ENCODE measurements at places on chromosomes 11 and 22. TPM values are rescaled to one million over a fixed set of nuclear protein-coding genes. Genes with fewer than 3 reads are reported as not detected.

The MS4A15 gene
- total RNA-seq = not detected

The MOV10L1 gene
- 14.8 TPM for total RNA-seq

The OR52H1 gene
- 0.30 TPM for total RNA-seq

The OSBPL5 gene
- total RNA-seq = 26.4 TPM

The TUBA8 gene
- total RNA-seq = not detected

The HPX gene
- 0.30 TPM for total RNA-seq

The TMEM179B gene
- total RNA-seq = 42.5 TPM

The ARL14EP gene
- 31.2 TPM for total RNA-seq

The FAM89B gene
- 27.3 TPM for total RNA-seq

The PPP6R2 gene
- total RNA-seq = 60.3 TPM

The PHOX2A gene
- total RNA-seq = not detected

The OR5B21 gene
- total RNA-seq = not detected

The NELL1 gene
- not detected for total RNA-seq

The SSTR3 gene
- total RNA-seq = not detected

The GAS2L1 gene
- 7.4 TPM for total RNA-seq

The FAM180B gene
- not detected for total RNA-seq

The SMIM35 gene
- not detected for total RNA-seq

The SLC22A8 gene
- total RNA-seq = not detected

The OR9Q1 gene
- total RNA-seq = not detected

The C11orf21 gene
- total RNA-seq = not detected

The OR4C16 gene
- not detected for total RNA-seq

The KRTAP5-1 gene
- total RNA-seq = not detected

The COMT gene
- total RNA-seq = 252 TPM

The WT1 gene
- 0.18 TPM for total RNA-seq

The CSNK2A3 gene
- total RNA-seq = 2.1 TPM

The ABCG4 gene
- 0.32 TPM for total RNA-seq

The C11orf87 gene
- total RNA-seq = under 0.01 TPM

The ESAM gene
- 0.37 TPM for total RNA-seq

The TRIM51 gene
- not detected for total RNA-seq

The MAPK8IP2 gene
- total RNA-seq = under 0.01 TPM
